ENCODE measurements at places on chromosomes 11 and 22. TPM values are rescaled to one million over a fixed set of nuclear protein-coding genes. Genes with fewer than 3 reads are reported as not detected.

DNA sequence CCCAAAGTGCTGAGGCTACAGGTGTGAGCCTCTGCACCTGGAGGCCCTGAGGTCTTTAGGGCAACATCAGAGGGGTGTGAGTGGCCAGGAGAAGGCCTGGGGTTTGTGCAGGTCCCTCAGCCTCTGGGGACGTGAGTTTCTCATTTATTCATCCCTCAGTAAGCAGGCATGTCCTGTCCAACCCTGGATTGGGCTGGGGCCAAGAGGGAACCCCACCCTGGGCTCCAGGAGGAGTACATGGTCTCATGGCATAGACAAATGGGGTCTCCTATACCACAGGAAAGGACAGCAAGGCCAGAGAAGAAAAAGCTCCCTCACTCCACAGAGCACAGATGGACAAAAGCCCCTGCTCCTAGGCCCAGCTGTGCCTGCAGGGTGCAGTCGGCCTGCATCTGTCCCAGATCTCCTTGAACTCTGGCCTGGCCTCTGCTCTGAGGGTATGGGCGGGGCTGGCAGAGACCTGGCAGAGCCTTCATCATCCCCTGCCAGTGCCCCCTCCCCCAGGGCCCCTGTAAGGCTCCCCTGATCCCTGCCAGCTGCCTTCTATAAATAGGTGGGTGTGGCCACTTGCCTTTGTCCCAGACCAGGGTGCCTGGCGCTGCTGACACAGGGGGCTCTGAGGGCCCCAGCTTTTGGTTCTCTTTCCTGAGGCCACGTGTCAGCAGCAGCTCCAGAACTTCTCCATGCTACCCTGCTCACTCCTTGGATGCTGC, 34.6 kb downstream of the A4GALT start:
- no peak for DNase-seq

GRCh38 chr11:112005422-112006094, 19.6 kb upstream of the DLAT start:
- no peak for DNase-seq

NXPE2 gene
- total RNA-seq, result not detected

DNA sequence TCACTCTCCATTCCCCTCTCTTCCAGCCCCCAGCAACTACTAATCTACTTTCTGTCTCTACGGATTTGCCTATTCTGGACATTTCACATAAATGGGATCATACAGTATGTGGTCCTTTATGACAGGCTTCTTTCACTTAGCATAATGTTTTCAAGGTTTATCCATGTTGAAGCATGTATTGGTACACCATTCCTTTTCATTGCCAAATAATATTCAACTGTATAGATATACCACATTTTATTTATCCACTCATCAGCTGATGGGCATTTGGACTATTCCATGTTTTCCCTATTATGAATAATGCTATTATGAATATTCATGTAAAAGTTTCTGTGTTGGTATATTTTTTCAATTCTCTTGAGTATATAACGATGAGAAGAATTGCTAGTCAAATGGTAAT, 54.5 kb downstream of the MRTFA start:
- no peak for DNase-seq

SMCO4 gene
- total RNA-seq, result 50.7 TPM

GRCh38 chr22:39170825-39171622, 18.5 kb upstream of the CBX7 start:
- peak; percentile 77 for DNase-seq

SAMM50 gene
- total RNA-seq, result 94.8 TPM

GRCh38 chr11:19187114-19187832, 14.5 kb downstream of the CSRP3 start:
- DNase-seq, result no peak

- no peak for DNase-seq
These were observed 1136.5 kb downstream of the TBC1D22A start for GRCh38 chr22:47898946-47899345.

DNA sequence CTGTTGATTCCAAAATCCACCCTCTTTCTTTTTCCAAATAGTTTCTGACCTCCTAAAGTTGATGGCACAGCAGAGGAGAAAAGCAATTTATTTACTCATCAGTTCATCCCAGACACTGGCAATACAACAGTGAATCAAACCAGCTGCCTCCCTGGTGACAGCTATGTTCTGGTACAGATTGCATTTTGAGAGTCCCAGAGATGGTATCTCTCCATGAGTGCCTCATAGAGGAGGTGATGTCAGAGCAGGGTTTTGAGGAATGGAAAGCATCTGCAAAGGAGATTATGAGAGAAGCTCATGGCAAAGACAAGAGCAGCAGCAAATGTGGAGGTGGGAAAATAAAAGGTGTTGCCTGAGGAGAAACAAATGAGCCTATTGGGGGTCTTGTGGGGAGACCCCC, 377.2 kb downstream of the MN1 start:
- no peak for DNase-seq

DNA sequence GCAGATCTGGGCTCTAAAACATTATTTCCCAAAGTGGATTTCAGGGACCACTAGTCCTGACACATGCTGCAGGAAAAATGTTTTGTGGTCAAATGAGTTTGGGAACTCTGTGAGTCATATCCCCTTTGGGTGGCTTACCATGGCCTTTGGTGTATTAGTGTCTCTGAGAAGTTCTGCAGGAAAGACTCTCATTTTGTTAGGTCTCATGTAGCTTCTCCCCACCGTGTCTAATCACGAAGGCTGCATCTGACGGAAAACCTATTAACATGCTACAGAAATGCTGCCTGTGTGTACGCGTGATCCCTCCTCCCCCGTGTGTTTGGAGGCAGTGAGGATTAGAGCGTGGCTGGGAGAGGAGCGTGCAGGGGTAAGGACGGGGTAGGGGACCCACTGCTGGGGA, 191.7 kb downstream of the ST3GAL4 start:
- peak; percentile 15 for DNase-seq

- DNase-seq, result peak; percentile 40
These were observed 504 bp upstream of the ZNF215 start for GRCh38 chr11:6925636-6926207.

GRCh38 chr22:32421484-32421883, 9.4 kb upstream of the RTCB start:
- no peak for DNase-seq

DNA sequence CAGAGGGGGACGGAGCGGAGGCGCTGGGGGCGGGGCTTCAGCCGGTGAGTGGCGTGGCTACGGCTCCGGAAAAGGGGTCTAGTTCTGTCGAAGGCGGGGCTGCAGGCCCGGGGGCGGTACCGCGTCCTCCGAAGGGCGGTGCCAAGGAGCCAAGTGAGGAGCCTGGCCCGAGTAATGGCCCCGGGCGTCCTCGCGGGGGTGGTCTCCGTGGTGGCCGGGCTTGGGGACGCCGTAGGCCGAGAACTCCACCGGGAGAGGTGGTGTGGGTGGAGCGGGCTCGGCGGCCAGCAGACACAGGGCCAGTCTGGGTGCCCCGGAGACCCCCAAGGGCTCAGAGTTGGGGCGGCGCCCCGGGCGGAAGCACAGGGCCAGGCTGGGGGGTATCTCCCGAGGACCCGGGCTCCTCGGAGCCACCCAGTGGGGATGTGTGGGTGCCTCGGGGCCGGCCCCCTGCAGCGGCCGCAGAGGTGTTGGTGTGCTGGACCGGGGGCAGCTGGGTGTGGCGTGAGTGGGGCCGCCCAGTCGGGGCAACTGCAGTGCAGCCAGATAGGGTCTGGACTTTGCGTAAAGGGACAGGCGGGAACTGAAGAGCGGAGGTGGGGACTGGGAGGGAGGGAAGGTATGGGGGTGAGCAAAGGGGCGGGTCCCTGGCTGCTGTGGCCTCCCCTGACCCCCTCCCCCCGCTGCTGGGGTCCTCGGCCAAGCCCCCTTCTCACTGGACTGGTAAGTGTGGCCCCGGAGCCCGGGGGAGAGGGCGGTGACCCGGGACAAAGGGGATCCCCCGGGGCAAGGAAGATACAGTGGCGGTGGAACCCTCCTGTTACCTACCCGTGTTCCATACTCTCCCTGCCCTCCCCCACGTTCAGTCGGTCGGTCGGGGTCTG, 838 bp downstream of the FKBP2 start:
- no peak for DNase-seq

DNA sequence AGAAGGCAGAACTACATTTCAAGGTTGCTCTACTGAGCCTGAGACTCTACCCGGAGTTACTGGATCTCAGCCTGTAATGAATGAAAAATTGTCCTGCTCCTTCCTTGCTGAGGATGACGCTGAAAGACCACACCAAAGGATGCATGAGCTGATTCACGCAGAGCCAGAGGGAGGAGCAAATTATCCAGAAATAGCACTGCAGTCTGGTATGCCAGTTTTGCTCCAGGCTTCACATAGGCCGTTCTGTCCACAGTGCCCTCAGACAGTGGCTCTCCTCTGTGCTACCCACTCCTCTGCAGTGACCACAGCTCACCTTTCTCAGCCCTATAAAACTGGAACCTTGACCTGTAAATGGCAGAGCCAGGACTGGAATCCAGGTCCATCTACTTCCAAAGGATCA, 79.3 kb upstream of the GALNT18 start:
- DNase-seq, result peak; percentile 82

HTR3A gene
- not detected for total RNA-seq

SOX10 gene
- total RNA-seq, result 199 TPM

TRMT112 gene
- 113 TPM for total RNA-seq

- no peak for DNase-seq
These were observed 36.8 kb downstream of the OR10A6 start for GRCh38 chr11:7894251-7894650.

- DNase-seq, result no peak
These were observed 107.3 kb upstream of the CEP126 start for GRCh38 chr11:101807531-101807930.

DNA sequence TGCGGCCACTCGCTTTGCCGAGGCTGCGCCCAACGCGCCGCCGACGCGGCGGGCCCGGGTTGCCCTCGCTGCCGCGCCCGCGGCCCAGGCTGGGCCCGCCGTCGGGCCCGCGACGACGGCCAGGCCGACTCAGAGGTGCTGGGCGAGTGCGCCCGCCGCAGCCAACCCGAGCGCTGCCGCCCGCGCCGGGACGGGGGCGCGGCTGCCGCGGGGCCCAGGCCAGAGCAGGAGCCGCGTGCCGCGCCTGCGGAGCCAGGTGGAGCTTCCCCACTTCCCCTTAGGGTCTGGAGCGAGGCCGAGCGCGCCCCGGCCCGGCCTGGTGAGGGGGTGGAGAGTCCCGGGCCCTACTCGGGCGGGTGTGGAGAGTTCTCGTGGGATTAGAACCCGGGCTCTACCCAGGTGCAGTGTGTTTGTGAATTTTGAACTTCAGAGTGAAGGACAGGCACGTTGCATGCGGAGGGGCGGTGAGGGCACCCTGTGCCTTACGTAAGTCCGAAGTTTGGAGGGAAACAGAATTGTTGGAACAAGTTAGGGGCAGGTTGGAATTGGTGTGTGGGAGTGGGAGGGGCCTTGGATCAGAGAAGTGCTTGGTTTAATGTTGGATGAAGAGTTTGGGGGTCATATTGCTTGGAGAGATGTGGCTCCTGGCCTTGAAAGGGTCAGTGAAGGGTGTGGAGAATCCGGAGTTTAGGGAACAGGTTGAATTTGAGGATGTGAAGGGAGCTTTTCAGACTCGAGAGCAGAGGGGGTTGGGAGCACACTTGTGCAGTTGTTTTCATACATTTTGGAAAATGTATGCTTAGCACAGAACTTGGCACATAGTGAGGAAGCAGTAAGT, 697 bp downstream of the RNF169 start:
- DNase-seq, result peak; percentile 51

C11orf87 gene
- not detected for total RNA-seq

CEP126 gene
- total RNA-seq, result 0.35 TPM

SHANK2 gene
- 0.21 TPM for total RNA-seq

- no peak for DNase-seq
These were observed 8.2 kb downstream of the ZNF70 start for GRCh38 chr22:23742505-23743264.

GRCh38 chr11:100637706-100638105, 49.4 kb upstream of the ARHGAP42 start:
- no peak for DNase-seq

C1QTNF4 gene
- total RNA-seq, result not detected

PIWIL4 gene
- total RNA-seq, result 0.16 TPM

DNA sequence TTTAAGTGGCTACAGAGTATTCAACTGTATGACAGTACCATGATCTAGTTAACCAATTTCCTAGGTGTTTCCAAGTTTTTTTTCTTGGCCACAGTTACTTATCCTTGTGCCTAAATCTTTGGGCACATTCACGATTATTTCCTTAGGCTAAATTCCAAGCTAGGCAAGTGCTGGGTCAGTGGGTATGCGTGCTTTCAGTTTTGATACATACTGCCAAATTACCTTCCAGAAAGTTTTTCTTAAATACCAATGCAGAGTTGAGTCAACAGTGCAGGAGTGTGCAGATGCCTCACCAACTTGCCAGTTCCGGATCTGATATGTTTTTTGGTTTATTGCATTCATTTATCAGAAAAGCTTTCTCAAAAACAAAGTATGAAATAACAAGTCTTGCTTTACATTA, 67.9 kb upstream of the OR4B1 start:
- no peak for DNase-seq

DNA sequence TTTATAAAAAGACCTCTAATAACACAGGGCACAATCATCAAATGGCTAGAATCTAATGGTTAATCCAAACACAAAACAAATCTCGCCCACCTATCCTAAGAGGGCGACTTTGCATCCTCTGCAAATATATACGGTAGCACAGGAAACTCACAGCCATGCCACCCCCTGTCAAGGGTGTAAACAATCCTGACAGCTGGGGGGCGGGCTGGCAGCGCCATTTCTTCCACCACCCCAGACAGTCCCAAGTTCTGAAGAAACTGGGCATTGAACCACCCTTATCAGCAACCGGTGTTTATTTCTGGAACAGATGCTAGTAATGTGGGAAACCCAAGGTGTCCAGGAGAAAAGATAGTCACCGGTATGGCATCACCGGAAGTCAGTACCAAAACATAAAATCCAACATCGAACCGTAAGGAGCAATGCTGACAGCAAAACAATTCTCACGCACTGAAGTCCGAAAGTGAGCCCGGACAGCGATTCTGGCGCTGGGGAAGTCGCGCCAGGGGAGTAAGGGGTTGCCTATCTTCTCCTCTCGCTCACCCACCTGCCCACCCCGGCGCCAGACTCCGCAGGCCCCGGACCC, 825 bp downstream of the FBXO3 start:
- DNase-seq, result peak; percentile 7

Data from SK-MEL-5 (cell line).